Esophagus squamous epithelium (tissue), 5 donors: ENCODE measurements at places on chromosomes 4 and X. TPM values are rescaled to one million over a fixed set of nuclear protein-coding genes. Genes with fewer than 3 reads are reported as not detected.

CISD2 gene
- 12.8 TPM for total RNA-seq

SATL1 gene
- total RNA-seq, result not detected

DDIT4L gene
- total RNA-seq, result 0.38 TPM

KLKB1 gene
- total RNA-seq, result 0.57 TPM

SSX2 gene
- total RNA-seq, result not detected

GSX2 gene
- not detected for total RNA-seq

FAM9C gene
- not detected for total RNA-seq

GPR34 gene
- total RNA-seq, result 8.9 TPM

REPS2 gene
- total RNA-seq, result 0.99 TPM

CTAG1A gene
- total RNA-seq, result not detected

NAT8L gene
- under 0.01 TPM for total RNA-seq

SLC10A3 gene
- total RNA-seq, result 28.0 TPM

USP51 gene
- total RNA-seq, result 0.59 TPM

- no peak for DNase-seq
Observed at GRCh38 chr4:165964591-165964990, 91.6 kb downstream of the TLL1 start.

DNA sequence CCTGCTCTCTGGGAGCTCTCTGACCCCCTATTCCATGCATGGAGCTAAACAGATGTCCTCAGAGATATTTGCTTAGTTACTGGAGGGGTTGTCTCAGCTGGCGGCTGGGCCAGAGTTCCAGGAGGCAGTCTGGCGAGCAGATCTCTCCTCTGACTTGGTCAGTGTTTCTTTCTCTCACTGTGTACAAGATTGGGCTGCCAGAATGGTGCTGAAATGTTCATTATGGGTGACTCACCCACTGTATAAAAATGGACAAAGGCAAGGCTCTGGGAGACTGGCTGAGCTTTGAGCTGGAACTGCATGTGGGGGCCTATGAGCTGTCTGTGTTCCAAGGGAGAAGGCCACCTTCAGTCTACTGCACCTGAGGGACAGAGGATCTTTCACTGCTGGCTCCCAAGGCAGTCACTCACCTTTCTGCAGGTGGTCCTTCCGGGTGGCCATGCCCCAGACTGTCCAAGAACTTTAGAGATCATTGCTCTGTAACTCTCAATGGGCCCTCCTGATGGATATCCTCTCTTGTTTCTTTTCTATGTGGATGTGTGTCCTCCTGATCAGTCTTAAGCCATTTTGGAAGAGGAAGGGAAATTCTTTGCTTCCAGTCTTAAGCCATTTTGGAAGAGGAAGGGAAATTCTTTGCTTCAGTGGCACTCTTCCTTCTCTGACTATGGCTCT is 88.2 kb downstream of the CFAP299 start:
- DNase-seq, result no peak

- no peak for DNase-seq
Observed at GRCh38 chr4:141890279-141890678, 253.9 kb downstream of the IL15 start.

- no peak for DNase-seq
Observed at GRCh38 chrX:34656467-34656841, 631 bp downstream of the TMEM47 start.

DNA sequence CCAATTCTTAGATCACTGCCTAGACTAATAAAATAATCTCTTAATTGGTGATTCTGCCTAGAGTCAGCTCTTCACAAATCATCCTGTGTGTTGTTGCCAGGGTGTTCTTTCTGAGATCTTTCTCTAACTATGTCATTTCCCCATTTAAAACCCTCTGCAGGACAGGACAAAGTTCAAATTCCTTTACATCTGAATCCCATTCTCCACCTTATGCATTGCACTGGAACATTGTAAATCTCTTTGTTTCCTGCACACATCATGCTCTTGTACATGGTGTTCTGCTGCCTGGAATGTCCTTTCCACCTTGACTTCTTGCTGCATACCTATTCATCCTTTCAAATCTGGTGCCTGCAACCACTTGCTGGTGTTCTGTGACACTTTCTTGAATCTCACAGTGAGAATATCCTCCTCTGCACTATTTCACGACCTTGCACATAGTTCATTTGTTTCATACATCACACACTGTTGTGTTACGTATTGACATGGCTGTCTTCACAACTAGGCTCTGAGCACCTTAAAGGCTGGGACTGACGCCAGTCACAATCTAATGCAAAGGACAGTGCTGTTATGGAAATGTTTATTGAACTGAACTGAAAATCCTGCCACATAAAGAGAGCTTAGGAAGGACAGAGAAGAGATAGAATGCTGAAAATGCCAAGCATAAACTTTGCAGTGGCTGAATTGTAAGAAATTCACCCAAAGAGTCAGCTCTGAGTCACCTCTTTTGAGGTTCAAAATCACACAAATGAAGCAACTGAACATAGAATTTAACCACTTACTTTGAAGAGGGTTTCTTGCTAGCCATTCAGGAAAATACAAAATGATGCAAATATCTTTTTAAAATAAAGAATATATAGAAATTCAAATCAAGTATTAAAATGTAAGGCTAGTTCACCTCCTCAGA is 26.4 kb upstream of the SMIM14 start:
- DNase-seq, result no peak

GRCh38 chr4:86872135-86872534 is 20.1 kb downstream of the C4orf36 start:
- DNase-seq, result no peak

- DNase-seq, result no peak
Observed at GRCh38 chr4:74322301-74322700, 14.0 kb downstream of the EPGN start.

- DNase-seq, result no peak
Observed at GRCh38 chr4:166324321-166324720, 451.3 kb downstream of the TLL1 start.

DNA sequence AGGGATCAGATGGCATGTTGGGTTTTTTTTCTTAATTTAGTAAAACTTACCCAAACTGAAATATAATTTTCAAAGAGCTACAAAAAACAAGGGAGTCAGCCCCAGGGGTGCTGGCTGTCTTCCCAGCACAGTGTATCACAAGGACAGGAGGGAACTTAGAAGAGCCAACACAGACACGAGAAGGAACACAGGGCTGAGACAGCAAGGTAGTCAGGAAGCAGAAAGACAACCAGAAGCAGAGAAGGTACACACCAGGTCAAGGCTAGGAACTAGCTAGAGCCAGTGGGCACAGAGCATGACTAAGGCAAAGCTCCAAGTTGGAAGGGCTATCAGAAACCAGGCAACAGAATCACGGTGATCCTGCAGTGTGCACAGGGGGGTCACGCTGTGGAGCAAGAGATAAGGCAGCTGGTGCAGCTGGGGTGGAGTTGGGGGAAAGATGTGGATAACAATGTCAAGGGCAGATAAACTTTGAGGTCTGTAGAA is 168.7 kb downstream of the NR3C2 start:
- DNase-seq, result no peak

- no peak for DNase-seq
Observed at GRCh38 chr4:177196615-177197014, 113.1 kb upstream of the NEIL3 start.

- no peak for DNase-seq
Observed at GRCh38 chrX:68440940-68441339, 7.6 kb upstream of the OPHN1 start.

GRCh38 chrX:29233592-29234183 is 646.4 kb downstream of the IL1RAPL1 start:
- DNase-seq, result no peak
